BJ (cell line): ENCODE measurements at places on chromosomes 11 and 22.

- DNase-seq: no peak
These were observed 16.1 kb upstream of the PCF11 start for GRCh38 chr11:83140691-83141455.

- DNase-seq: no peak
These were observed 7.9 kb downstream of the MRPL16 start for GRCh38 chr11:59802639-59803176.

DNA sequence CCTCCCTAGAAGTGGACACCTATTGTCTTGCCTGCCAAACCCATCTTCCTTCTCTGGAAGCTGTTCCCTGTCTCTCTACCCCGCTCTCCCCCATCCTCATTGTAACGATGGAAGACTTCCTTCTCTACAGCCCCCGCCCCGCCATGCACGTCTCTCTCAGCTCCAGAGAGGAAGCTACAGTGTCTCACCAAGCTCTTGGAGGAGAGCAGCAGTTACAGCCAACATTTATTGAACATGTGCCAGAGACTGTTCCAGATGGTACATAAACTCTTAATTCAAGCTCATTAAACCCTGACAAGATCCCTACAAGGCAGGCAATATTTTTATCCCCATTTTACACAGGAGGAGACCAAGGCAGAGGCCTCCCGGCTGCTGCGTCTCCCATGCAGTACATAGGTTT is 15.1 kb downstream of the MCHR1 start:
- DNase-seq: no peak

DNA sequence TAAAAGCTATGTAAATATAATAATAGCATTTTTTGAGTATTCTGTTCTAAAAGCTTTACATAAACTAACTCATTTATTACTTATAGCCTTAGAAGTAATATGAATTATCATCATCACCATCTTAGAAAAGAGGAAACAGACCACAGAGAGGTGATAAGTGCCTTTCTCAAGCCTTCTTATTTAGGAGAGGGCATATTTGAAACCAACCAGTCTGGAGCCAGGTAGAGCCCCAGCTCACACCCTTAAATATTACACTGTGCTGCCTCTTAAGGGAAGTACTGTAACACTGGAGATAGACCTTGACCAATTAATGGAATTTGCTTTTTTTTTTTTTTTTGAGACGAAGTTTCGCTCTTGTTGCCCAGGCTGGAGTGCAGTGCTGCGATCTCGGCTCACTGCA is 2.3 kb downstream of the BCO2 start:
- DNase-seq: no peak

DNA sequence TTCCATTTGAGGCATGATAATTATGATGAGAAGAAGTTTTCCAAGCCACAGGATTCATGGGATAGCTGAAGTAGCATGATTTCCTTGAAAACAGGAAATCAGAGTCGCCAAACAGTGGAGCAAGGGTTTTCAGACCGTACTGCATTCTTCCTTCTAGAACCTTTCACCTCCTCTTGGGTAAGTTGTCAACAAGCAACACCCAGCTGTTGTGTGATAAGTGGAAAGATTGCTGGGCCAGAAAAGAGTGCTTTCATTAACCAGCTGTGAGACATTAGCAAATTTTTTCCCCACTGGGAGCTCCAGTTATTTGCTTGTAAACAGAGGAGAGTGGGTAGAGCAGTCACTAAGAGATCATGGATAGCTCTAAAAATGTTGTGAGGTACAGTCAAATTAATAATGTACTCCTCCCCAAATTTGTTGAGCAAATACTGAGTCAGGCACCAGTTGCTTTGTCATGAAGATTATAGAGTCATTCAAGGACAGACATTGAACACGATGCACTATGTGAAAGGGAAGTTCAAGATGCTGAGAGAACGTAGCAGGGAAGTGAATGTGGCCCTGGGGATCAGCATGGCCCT is 11.7 kb upstream of the MPEG1 start:
- DNase-seq: no peak

GRCh38 chr22:27578937-27579617 is 222.5 kb downstream of the MN1 start:
- DNase-seq: no peak

GRCh38 chr11:101096036-101096704 is 33.4 kb downstream of the PGR start:
- no peak for DNase-seq

- DNase-seq: no peak
These were observed 2.4 kb upstream of the FGF3 start for GRCh38 chr11:69821511-69822040.

GRCh38 chr22:21650280-21650679 is 8.2 kb downstream of the SDF2L1 start:
- DNase-seq: no peak

GRCh38 chr11:31303644-31304180 is 65.8 kb downstream of the DCDC1 start:
- DNase-seq: no peak

GRCh38 chr11:24598641-24599040 is 101.8 kb downstream of the LUZP2 start:
- DNase-seq: no peak

- DNase-seq: no peak
These were observed 386.2 kb downstream of the TENM4 start for GRCh38 chr11:79054636-79055035.

- DNase-seq: peak; percentile 91
These were observed 59.7 kb upstream of the GDPD4 start for GRCh38 chr11:77361184-77361583.

DNA sequence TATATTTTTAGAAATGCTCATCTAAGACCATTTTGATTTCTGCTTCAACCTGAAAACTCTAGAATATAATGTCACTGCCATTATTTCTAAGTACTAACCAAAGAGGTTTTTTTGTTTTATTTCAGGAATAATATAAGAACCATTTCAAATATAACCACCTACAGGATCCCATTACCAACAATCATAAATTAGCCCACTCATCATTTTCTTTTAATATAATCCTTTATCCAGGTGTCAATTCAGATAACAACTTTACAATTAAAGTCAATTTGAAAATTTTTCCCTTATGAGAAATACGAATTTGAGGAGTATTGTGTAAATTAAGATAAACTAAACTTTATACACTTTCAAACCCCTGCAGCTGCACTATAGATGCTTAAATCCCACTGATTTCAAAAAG is 1043.0 kb upstream of the CNTN5 start:
- DNase-seq: no peak

GRCh38 chr22:26835929-26836528 is 178.6 kb downstream of the MIAT start:
- no peak for DNase-seq

- no peak for DNase-seq
These were observed 25.5 kb downstream of the TSPAN18 start for GRCh38 chr11:44752300-44752699.

DNA sequence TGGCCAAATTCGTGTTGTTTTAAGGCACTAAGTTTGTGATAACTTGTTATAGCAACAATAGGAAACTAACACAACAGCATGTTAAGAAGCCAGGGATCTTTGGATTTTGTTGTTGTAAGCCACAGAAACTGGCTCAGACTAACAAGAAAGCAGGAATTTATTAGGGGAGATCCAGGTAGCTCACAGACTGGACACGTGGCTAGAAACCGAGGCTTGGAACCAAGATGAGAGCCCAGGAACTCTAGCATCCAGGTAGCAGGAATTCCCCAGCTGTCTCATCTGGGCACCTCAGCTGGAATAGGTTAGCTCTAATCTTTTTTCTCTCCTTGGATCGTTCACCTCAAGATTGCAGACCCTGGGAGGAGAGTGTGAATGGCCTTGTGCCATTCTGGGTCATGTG is 24.9 kb downstream of the POLA2 start:
- DNase-seq: no peak

DNA sequence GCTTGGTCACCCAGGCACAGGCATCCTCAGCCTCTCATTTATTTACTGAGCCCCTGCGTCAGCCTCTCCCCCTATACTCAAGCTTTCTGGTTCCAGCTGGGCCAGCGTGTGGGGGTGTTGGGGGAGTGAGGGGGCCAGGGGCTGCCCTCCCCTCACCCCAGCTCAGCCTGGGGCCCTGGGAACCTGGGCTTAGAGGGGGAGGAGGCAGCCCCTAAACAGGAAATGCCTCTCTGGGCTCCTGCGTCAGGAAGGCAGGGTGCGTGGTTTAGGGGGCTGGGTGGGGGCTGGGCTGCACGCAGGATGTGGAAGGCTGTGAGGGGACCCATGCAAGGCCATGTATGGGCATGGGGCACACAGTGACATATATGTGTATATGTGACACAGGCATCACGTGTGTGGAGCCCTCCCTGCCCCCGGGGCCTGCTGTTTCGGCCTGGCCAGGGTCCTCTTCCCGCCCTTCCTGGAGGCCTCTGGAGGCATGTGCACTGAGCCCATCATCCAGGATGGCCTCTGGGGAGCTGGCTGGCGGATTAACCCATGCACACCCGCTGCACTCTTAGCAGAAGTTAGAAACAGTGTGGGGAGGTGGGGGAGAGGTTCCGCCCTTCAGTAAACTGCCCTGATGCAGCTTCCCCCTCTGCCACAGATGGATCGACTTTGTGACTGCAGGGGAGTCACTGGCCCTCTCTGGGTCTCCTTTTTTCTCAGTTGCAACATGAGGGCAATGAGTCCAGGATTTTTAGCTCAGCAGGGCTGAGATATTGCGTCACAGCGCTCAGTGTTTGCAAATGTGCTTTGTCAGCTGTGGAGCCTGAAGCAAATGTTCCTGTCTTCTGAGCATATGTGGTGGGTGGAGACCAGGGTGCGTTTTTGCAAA is 1.1 kb upstream of the CD248 start:
- no peak for DNase-seq

- peak; percentile 35 for DNase-seq
These were observed 30.8 kb upstream of the WNT11 start for GRCh38 chr11:76237000-76237649.

DNA sequence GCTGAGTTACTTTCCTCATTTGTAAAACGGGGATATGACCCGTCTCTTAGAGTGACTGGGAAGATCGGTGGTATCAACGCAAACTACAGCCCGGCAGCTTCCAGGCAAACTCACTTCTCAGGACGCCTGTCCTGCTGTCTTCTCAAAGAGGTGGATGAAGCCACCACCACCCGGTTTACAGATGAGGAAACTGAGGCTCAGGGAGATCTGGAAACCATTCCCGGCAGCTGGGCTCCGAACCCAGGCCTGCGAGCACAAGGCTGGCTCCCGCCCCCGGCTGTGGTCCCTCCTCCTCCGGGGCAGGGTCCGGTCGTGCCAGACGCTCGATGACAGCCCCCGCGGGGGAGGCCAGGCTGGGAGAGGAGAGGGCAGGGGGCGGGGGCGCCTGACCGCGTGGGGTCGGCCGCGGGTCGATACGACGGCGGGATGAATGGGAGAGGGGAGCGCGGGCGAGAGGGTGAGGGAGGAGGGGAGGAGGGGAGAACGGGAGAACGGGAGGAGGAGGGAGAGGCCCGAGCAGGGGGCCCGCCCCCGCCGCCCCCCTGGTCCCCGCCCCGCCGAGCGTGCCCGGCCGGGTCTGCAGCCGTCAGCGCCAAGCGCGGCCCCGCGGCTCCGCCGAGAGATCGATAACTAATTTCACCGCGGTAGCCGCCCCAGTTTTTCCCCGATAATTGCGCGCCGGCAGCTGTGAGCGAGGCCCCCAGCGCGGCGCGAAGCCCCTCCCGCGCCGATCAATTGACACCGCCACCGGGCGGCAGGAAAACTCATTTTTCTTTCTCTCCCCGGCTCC is 14.0 kb downstream of the IGLL1 start:
- no peak for DNase-seq

- DNase-seq: no peak
These were observed 10.5 kb downstream of the NRXN2 start for GRCh38 chr11:64712430-64713015.

DNA sequence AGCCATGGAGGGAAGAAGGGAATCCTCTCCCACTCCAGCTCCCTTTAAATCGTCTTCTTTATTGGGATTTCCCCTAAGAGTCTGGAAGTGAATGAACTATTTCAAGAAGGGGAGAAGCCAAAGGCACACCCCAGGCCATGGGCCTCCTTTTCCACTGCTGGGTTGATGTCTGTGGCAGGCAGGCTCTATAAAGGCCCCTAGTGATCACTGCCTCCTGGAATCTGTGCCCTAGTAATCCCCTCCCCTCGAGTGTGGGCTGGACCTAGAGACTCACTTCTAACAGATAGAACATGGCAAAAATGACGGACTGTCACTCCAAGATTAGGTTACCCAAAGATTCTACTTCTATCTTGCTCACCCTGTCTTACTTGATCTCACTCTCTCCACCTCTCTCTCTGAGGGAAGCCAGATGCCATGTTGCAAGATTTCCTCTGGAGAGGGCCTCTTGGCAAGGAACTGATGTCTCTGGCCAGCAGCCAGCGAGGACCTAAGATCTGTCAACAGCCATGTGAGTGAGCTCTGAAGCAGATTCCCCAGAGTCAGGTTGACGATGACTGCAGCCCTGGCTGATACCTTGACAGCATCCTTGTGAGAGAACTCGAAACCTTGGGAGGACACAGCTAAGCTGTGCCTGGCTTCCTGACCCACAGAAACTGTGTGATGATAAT is 444.8 kb downstream of the SOX6 start:
- DNase-seq: no peak

- no peak for DNase-seq
These were observed 25.3 kb downstream of the SCN3B start for GRCh38 chr11:123628936-123629683.

GRCh38 chr22:30270832-30271231 is 4.2 kb upstream of the OSM start:
- DNase-seq: no peak

GRCh38 chr11:67238894-67239782 is 27.1 kb upstream of the GRK2 start:
- DNase-seq: no peak

GRCh38 chr11:67498544-67498972 is 6.6 kb downstream of the PITPNM1 start:
- no peak for DNase-seq

DNA sequence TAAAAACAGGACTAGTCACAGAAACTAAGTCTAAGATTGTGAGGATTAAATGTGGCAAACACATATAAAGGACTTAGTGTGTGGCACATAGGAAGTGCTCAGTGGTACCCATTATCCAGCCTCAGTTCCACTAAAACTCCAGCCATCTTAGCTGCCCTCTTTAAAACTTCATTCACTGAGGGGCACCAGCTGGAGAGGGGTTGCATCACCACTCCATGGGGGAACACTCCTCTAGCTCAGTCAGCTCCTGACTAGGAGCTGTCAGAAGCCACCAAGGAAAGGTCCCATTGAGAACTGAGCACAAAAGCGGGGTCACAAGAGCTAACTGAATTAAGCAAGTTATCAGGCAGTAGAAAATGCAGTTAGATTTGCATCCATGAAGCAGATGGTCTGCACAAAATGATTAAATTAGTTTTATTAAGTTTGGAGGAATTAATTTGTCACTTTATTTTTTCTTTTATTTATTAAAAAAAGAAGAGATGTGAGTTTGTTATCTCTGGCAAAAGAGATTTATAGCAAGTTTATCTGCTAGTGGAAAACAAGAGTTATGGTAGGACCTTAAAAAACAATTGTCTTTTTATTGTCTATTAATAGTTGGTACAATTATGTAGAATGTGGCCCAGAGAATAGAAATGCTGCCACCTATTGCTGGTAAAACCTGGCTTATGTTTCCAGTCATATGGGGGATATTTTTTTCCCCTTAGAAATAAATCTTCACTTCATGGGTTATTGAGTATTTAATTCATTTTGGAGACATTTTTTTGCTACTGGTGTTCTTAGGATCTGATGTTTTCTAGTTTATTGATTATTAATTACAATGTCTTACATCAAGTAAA is 95.7 kb downstream of the NAV2 start:
- DNase-seq: no peak
